ENCODE measurements at places on chromosomes 1 and 21.

GRCh38 chr1:203055161-203055799 is 29.0 kb downstream of the PPFIA4 start:
- no peak for DNase-seq

- DNase-seq, result no peak
Observed at GRCh38 chr1:1942753-1943656, 23.9 kb upstream of the TMEM52 start.

GRCh38 chr1:24085546-24085945 is 26.4 kb downstream of the MYOM3 start:
- no peak for DNase-seq

DNA sequence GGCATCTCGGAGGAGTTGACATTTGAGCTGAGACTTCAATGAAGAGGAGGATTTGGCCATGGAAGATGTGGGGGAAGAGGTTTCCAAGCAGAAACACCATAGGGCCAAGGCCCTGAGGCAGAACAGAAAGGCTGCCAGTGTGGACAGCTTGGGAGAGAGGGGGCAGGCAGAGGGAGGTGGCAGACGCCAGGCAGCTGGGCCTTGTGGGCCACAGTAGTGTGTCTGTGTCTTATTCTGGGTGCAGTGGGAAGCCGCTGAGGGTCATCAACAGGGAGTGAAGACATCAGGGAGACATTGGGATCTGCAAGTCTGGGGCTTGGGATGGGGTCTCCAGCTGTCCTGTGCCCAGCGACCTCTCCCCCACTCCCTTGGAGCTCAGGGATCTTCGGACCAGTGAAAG is 96.8 kb downstream of the LACTBL1 start:
- DNase-seq, result no peak

DNA sequence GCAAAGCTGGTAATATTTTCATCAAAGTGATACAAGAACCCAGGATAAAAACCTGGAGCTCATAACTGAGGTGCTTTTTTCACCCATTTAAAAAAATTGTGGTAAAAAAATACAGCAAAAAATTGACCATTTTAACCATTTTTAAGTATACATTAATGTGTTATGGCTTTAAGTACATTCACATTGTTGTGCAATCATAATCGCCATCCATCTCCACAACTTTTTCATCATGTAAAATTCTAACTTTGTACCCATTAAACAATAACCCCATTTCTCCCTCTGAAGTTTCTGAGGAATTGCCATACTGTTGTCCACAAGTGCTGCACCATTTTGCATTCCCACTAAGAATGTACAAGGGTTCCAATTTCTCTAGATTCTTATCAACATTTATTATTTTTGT is 36.6 kb downstream of the ACP6 start:
- no peak for DNase-seq

GRCh38 chr1:196344453-196344852 is 263.8 kb downstream of the KCNT2 start:
- DNase-seq, result no peak

DNA sequence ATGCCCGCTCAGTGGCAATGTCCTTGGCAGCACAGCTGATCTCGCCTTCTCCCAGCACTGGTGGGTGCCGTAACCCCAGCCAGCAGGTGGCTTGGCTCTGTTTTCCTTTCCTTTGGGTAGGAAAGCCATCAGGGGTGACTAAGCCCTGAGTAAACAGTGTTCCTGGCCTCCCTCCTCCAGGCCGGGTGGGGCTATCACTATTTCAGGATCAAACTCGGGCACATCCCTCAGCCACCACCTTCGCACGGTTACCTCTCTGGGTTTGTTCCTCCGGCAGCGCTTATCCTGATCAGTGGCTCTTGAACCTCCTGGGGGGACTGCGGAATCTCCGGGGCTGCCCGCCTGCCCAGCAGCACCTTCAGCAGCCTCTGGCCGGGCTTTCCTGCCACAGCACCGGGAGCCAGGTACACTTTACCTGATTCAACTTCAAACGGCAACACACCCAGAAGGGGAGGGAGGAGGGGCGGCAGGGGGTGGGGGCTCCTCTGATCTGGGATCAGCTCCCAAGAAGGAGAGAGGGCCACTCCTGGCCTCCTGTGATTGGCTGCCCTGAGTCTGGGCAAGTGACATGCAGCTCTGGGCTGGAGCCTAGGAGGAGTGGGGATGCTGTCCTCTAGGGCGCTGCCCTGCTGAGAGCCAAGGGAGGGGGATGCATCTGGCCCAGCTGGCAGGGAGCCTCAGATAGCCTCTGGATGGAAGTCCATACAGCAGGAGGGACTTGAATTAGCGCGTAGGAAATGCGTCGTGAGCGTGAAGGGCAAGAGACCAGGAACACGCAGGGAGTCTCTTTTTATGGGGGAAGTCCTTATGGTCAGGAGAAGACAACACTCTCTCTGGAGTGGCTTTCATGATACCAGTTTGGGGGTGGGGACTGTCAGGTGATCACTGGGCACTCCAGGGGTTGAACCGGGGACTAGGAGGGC is at the start of gene ASCL5:
TSS of gene ASCL5 (minus strand) at position 353 of the 923 bp plus-strand sequence. CDS start 11,812 bp downstream, outside the sequence.
- peak; percentile 88 for DNase-seq

GRCh38 chr1:245155272-245156040 is 671 bp downstream of the KIF26B start:
- DNase-seq, result no peak

DNA sequence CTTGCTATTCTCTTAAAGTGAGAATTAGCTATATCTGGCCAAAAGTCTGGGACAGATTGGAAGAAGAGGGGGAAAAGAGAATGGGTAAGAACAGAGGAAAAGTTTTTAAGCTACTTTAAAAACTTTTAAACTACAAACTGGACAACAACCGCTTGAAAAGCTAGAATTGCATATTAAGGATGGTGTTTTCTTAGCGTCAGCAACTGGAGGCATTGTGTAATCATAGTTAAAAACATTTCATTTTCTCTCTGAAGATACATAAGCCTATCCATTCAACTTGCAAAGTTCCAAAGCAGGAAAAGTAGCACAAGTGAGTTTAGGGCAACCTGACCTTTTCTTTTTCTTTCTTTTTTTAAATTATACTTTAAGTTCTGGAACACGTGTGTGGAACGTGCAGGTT is 10.9 kb downstream of the PBX1 start:
- DNase-seq, result no peak

All from urothelium cell line (cell line).